ENCODE measurements at places on chromosomes 4 and X.

DNA sequence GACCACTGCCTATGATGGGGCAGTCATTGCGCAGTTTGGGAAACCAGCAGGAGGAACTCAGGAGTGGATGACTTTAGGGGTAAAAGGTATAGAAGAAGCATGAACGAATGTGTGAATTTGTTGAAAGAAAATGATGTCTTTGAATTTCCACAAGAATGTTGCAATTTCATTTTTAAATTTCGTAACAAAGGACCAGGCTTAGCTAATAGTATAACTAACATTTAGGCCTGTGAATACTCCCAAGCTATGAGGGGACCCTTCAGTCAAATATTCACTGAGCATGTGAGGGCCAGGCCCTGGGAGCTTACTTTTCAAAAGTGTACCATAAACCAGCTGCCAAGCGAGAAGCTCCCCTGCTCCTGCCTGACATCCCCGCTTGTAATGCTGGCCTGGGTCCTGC, 5.3 kb downstream of the MPC1L start:
- DNase-seq: no peak

- no peak for DNase-seq
Observed at GRCh38 chrX:24696294-24696693, 2.6 kb downstream of the POLA1 start.

DNA sequence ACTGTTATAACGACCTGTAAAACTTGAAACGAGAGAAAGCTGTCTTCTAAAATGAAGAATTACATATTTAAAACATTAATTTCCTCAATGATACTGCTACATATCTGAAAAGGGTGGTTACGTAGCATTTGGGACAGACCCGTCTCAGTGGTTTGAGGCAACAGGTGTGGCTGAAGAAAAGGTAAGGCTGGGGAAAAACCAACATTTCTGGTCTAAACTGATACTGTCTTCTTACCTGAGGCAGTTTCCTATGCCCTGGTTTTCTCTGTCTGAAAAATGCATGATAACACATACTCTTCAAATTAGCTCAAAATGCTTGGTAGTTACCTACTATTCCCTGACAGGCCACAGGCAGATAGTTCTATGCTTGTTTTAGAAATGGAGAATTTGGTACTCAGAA, 30.4 kb downstream of the PLS3 start:
- no peak for DNase-seq

GRCh38 chrX:30979271-30979670, 90.2 kb upstream of the TAB3 start:
- DNase-seq: no peak

DNA sequence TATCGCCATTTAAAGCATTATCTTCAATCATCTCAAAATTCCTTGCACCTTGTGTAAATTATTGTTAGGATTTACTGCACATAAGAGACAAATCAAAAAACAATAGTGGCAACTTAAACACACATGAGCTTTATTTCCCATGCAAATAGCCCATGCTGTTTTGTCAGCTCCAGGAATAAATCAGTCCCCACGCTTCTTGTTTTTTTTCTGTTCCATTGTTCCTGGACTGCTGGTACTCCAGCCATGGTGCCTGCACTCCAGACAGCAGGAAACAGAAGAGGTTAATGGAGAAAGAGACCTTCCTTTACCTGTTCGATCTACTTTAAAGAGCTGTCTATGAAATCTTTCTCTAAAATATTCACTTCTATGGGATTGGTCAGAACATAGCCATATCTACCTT, 1515.7 kb upstream of the TENM3 start:
- no peak for DNase-seq

- DNase-seq: no peak
Observed at GRCh38 chrX:6184900-6185515, 43.7 kb downstream of the NLGN4X start.

Measured in midbrain (tissue), 1 donor.